Activated naive CD8-positive, alpha-beta T cell treated with anti-CD3 and anti-CD28 coated beads, Interleukin-2, amount 50 U/mL, for 24 hours (primary cell): ENCODE measurements at places on chromosomes 2 and 18.

DNA sequence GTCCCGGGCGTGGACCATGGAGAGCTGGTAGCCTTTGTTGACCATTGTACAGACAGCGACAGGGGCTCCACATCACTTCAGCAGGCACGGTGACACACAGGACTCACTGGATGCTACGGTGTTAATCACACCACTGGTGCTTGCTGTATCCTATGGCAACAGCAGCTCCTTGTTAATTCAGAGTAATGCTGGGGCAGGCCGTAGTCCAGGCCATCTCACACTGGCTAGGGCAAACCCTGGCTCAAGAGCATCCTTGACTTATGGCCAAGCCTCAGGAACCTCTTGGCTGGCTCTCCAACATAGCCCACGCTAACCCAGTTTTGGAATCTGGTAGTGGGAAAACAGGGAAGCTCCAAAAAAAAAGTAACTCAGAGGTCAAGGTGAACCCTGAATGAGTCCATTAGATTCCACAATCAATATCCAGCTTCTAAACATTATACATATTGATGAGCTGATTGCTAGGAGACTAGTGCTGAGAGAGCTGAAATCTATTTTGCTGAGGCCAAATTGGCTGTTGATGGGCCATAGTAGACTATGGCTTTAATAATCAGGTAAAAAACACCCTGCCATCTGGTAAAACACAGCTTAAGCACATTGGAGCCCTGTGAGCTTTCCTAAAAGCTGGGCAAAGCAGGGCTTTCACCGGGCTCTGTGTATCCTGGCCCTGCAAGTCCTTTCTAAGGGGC is 253.6 kb downstream of the PRKCE start:
- peaks cover 15% of the 10 kb centered on the region for H3K4me1 ChIP-seq
- H3K27me3 ChIP-seq: no peaks in the 10 kb centered on the region
- DNase-seq: no peak
- no peak overlapping the region for H3K4me3 ChIP-seq

GRCh38 chr2:55090702-55091101 is 40.5 kb upstream of the RTN4 start:
- H3K4me3 ChIP-seq: no peak overlapping the region
- peaks cover 2% of the 10 kb centered on the region for H3K4me1 ChIP-seq
- no peak for DNase-seq
- no peak overlapping the region for H3K27ac ChIP-seq
- no peaks in the 10 kb centered on the region for H3K27me3 ChIP-seq

GRCh38 chr2:157160111-157160510 is 97.4 kb upstream of the GALNT5 start:
- no peak overlapping the region for H3K27ac ChIP-seq
- no peak overlapping the region for H3K4me3 ChIP-seq
- H3K4me1 ChIP-seq: no peaks in the 10 kb centered on the region
- peaks cover 3% of the 10 kb centered on the region for H3K27me3 ChIP-seq
- DNase-seq: no peak
- H3K36me3 ChIP-seq: no peaks in the 10 kb centered on the region

GRCh38 chr2:73982140-73982617 is 2.5 kb upstream of the TET3 start:
- no peak for DNase-seq
- H3K4me3 ChIP-seq: no peak overlapping the region
- H3K27ac ChIP-seq: no peak overlapping the region
- peaks cover 78% of the 10 kb centered on the region for H3K4me1 ChIP-seq

DNA sequence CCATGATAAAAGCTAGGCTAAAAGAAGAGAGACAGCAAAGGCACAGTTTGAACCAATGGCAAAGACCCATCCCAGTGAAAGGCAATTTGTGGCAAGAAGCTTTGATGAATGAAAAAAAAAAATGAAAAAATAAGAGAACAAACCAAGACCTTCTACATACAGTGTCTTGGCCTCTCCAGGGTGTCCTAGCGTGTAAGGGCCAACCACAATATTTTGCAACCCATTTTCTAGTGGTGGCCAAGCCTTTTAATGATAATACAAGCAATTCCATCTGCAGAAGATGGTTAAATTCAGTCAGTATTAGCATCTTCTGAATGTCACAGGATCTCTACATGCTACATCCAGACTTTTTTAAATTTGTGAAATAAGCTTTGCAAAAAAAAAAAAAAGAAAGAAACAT is 270.4 kb downstream of the LRATD1 start:
- no peaks in the 10 kb centered on the region for H3K4me1 ChIP-seq
- no peak overlapping the region for H3K27ac ChIP-seq
- no peak overlapping the region for H3K4me3 ChIP-seq
- no peak for DNase-seq

GRCh38 chr2:1744151-1744445 is 217 bp downstream of the PXDN start:
- no peak for DNase-seq
- peaks cover 8% of the 10 kb centered on the region for H3K4me1 ChIP-seq
- H3K36me3 ChIP-seq: no peaks in the 10 kb centered on the region
- peaks cover 39% of the 10 kb centered on the region for H3K27me3 ChIP-seq

DNA sequence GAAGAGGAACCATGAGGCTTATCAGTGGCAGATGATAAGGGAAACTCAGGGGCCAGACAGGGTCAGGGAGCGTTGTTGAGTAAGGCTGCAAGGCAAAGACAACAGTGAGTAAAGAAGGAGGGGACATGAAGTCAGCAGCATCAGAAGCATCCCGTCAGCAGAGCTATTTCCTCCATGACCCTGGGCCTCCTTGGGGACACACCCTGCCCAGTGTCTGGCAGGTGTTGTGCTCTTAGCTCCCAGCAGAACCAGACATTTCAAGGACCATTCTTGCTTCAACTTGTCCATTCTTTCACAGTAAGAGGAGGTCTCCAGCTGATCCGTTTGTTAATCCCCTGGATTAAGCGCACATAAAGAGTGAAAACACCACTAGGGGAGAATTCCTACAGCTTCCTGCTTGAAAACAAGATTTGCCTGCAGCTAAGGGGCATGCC is 88.7 kb upstream of the MEIS1 start:
- H3K4me3 ChIP-seq: no peak overlapping the region
- no peak for DNase-seq

- H3K27ac ChIP-seq: no peak overlapping the region
- H3K27me3 ChIP-seq: peaks cover 1% of the 10 kb centered on the region
- H3K4me1 ChIP-seq: no peaks in the 10 kb centered on the region
- DNase-seq: no peak
Observed at GRCh38 chr2:191463790-191464189, 214.1 kb upstream of the NABP1 start.

DNA sequence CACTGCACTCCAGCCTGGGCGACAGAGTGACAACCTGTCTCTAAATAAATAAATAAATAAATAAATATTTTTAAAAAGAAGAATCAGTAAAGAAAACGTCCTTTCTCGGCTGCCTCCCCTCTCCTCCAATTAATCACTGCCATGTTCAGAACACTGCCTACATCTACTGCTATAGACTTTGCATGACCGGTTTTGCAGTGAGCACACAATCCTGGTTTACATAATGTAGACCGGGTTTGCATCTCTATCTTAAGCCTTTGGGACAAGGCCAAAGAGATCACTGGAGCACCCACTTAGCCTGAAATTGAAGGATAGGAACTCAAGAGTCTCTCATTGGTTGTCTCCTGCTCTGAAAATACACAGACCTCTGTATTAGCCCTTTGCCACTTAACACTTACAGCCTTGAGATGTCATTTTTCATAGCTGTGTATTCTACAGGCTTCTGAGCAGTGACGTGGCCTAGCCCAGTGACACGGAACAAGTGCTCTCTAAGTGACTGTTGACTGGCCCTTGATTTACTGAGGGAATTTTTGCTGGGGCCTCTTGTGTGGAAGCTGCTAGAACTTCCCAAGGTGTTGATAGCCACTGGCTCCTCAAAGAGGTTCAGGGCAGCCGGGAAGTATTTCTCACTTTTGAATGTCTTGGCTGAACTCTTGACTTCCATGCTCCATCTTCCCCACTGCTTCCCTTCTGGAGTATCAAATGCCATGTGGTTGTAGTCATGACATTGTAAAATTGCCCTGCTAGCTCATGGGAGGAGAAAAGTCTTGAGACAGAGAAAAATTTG is 45.3 kb upstream of the CCBE1 start:
- H3K4me3 ChIP-seq: no peak overlapping the region
- DNase-seq: no peak
- H3K27ac ChIP-seq: no peak overlapping the region
- H3K27me3 ChIP-seq: peaks cover 1% of the 10 kb centered on the region
- H3K36me3 ChIP-seq: no peaks in the 10 kb centered on the region

GRCh38 chr2:35415282-35415681 is 940.3 kb upstream of the CRIM1 start:
- no peak for DNase-seq
- H3K27me3 ChIP-seq: peaks cover 5% of the 10 kb centered on the region
- no peak overlapping the region for H3K4me3 ChIP-seq
- H3K4me1 ChIP-seq: no peaks in the 10 kb centered on the region
- no peaks in the 10 kb centered on the region for H3K36me3 ChIP-seq

DNA sequence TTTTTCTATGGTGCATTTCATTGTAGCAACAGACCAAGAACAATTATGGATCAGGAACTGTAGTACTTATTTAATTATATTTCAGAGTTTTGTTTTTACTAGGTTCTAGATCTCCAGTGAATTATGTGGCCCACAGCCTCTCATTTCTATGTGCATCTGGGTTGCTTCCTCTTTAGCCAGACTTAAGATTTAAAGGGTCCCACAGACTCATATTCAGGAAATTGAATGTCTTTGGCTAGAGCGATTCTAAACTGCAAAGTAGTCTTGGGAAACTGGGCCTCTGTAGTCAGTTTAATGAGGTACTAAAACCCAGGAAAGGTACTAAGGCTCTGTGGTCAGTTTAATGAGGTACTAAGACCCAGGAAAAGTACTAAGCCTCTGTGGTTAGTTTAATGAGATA is 94.4 kb downstream of the LYPD6B start:
- no peaks in the 10 kb centered on the region for H3K36me3 ChIP-seq
- H3K4me1 ChIP-seq: no peaks in the 10 kb centered on the region
- H3K27me3 ChIP-seq: peaks cover 10% of the 10 kb centered on the region
- no peak overlapping the region for H3K27ac ChIP-seq

GRCh38 chr2:98899041-98899702 is 36.9 kb downstream of the CRACDL start:
- no peaks in the 10 kb centered on the region for H3K27me3 ChIP-seq
- H3K36me3 ChIP-seq: no peaks in the 10 kb centered on the region
- no peak for DNase-seq
- H3K4me3 ChIP-seq: no peak overlapping the region
- no peak overlapping the region for H3K27ac ChIP-seq

- H3K4me1 ChIP-seq: peaks cover 24% of the 10 kb centered on the region
- peaks cover 2% of the 10 kb centered on the region for H3K27me3 ChIP-seq
- peak overlapping the region; percentile 49 for H3K27ac ChIP-seq
- peak overlapping the region; percentile 9 for H3K4me3 ChIP-seq
- no peaks in the 10 kb centered on the region for H3K36me3 ChIP-seq
- DNase-seq: no peak
Observed at GRCh38 chr2:161122772-161123530, 37.3 kb upstream of the TANK start.

DNA sequence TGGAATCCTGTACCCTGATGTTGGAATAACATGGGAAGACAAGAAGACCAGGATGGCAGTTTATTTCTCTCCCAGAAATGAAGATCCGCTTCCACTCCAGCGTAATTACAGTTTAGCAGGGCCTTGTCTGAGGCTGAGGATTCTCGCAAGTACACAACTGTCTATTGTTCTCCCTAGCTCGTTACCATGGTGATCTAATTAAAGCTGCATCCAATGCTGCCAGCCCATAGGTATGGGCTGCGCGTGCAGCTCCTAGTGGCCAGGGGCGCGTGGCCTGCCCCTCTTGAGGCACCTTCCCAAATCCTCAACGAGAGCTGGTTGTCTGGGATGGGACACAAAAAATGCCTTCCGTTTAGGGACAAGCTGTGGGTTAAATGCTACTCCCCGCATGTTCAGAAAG is 344.9 kb downstream of the CYRIA start:
- H3K27ac ChIP-seq: no peak overlapping the region
- H3K4me3 ChIP-seq: no peak overlapping the region
- DNase-seq: no peak
- no peaks in the 10 kb centered on the region for H3K4me1 ChIP-seq
- no peaks in the 10 kb centered on the region for H3K36me3 ChIP-seq

GRCh38 chr18:62881509-62882016 is 166.2 kb downstream of the PHLPP1 start:
- H3K4me3 ChIP-seq: no peak overlapping the region
- H3K27ac ChIP-seq: no peak overlapping the region
- H3K36me3 ChIP-seq: no peaks in the 10 kb centered on the region
- peak; percentile 3 for DNase-seq

- no peaks in the 10 kb centered on the region for H3K27me3 ChIP-seq
- H3K27ac ChIP-seq: peak overlapping the region; percentile 16
- no peak overlapping the region for H3K4me3 ChIP-seq
- peaks cover 32% of the 10 kb centered on the region for H3K36me3 ChIP-seq
- H3K4me1 ChIP-seq: peaks cover 18% of the 10 kb centered on the region
- no peak for DNase-seq
Observed at GRCh38 chr2:200929334-200930249, 33.9 kb downstream of the ORC2 start.

GRCh38 chr2:75527676-75528075 is 33.1 kb downstream of the EVA1A start:
- DNase-seq: no peak
- H3K36me3 ChIP-seq: no peaks in the 10 kb centered on the region
- H3K4me3 ChIP-seq: no peak overlapping the region
- H3K4me1 ChIP-seq: no peaks in the 10 kb centered on the region

DNA sequence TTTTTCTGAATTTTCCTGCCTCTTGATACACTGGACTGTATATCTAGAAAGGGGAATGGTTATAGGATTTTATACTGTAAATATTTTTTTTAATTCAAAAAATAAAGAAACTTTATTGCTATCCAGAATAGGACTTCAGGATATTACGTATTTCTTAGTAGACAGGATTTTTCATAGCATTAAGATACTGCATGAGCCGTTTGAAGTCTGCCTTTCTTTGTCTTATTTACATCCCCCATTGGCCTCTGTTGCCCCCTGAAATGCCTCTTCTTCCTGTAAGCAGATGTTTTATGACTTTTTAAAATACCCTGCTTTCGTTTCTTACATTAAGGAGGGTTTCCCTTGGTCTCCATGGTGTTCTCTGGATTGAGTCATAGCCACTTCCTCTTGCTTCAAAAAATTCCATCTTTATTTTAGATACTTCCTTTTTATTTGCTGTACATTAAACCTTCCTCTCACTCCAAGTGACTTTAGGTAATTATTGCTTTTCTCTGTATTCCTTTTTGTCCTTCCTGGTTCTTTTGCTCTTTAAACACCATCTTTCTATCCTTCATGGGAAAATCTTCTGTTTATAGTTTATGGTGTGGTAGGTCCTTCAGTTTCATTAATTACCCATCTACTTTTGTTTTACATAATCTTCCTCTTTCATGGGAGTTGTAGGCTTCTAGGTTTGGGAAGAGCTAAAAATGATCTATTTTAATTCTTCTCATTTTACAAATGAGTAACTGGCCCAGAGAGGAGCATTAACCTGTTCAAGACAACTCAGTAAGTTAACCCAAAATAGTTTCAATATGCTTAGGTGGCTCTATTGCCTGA is 72.6 kb downstream of the ZNF532 start:
- H3K4me3 ChIP-seq: no peak overlapping the region
- DNase-seq: no peak
- peaks cover 11% of the 10 kb centered on the region for H3K27me3 ChIP-seq
- peaks cover 4% of the 10 kb centered on the region for H3K4me1 ChIP-seq
- no peak overlapping the region for H3K27ac ChIP-seq
- H3K36me3 ChIP-seq: peaks cover 3% of the 10 kb centered on the region
